Stomach (tissue), 19 donors: ENCODE measurements at places on chromosomes 5 and 9. TPM values are rescaled to one million over a fixed set of nuclear protein-coding genes. Genes with fewer than 3 reads are reported as not detected.

DNA sequence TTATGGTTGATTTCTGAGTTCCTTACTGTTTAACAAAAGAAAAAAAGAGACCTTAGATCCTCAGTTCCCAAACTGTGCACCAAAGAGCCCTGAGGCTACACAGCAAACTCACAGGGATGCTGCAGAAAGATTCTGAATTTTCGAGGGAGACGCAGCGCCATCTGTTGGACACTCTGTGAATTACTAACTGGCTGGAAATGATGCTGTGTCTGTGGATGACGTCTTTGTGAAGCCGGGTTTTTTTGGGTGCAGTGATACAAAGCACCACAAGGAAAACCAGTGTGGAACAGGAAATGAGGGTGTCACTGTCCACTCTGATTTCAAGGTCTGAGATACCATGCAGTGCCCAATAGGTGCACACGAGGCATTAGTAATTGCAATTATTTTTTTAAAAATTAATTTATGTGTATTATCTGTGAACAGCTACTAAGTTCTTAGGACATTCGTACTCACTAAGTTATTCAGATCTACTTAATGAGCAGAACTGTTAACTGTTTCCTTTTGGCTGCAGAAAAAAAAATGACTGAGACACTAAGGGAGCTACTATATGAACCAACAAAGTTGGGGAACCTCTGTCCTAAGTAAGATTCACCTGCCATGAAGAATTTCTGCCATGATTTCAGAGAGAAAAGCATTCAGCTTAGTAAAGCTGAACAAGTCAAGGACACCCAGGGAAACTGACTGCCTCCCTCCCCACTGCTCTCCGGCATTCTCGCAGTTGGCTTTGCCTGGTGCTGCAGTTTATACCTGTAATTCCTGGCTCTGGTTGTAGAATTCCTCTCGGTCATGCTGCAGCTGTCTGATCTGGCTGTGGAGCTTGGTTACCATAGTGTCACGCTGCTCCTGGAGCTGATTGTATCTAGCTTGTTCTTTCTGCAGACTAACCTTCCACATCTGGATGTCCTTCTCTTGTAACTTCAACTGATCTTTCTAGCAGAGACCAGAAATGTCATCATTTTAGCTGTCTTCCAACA is 23.4 kb downstream of the SPACA9 start:
- H3K27me3 ChIP-seq: no peaks in the 10 kb centered on the region
- no peaks in the 10 kb centered on the region for H3K4me1 ChIP-seq
- no peak overlapping the region for H3K27ac ChIP-seq
- DNase-seq: peak; percentile 70

GRCh38 chr9:1157836-1158235 is 107.7 kb downstream of the DMRT2 start:
- H3K27me3 ChIP-seq: no peaks in the 10 kb centered on the region
- no peak overlapping the region for H3K4me3 ChIP-seq
- H3K36me3 ChIP-seq: no peaks in the 10 kb centered on the region
- H3K4me1 ChIP-seq: no peaks in the 10 kb centered on the region
- DNase-seq: no peak

- H3K36me3 ChIP-seq: no peaks in the 10 kb centered on the region
- H3K4me1 ChIP-seq: peaks cover 40% of the 10 kb centered on the region
- no peak overlapping the region for H3K4me3 ChIP-seq
Observed at GRCh38 chr5:14178671-14179211, 35.6 kb downstream of the TRIO start.

DNA sequence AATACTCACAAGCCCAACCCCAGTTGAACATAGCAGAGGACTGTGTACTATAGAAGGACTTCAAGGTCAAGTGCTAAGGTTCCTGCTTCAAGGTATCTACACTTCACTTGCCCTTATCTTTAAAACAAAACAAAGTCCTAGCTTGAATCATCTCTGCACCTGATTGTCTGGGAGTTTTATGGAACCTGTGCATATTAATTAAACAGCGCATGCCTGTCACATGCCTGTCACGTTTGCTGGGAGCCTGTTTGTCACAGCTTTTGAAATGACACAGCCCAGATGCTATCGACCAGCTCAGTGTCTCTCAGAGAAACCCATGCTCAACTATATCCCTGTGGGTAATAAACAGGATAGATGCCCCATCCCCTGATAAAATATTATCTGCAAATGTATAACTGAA is 476.0 kb downstream of the ZSWIM6 start:
- no peak overlapping the region for H3K4me3 ChIP-seq
- no peak for DNase-seq
- H3K4me1 ChIP-seq: no peaks in the 10 kb centered on the region
- H3K27me3 ChIP-seq: no peaks in the 10 kb centered on the region
- H3K36me3 ChIP-seq: no peaks in the 10 kb centered on the region

- H3K36me3 ChIP-seq: no peaks in the 10 kb centered on the region
- H3K27me3 ChIP-seq: no peaks in the 10 kb centered on the region
- H3K4me3 ChIP-seq: no peak overlapping the region
- DNase-seq: peak; percentile 13
Observed at GRCh38 chr5:159695741-159696294, 220.5 kb upstream of the ADRA1B start.

- no peak overlapping the region for H3K27ac ChIP-seq
- H3K36me3 ChIP-seq: peaks cover 60% of the 10 kb centered on the region
- no peak for DNase-seq
- no peaks in the 10 kb centered on the region for H3K27me3 ChIP-seq
- H3K4me1 ChIP-seq: peaks cover 38% of the 10 kb centered on the region
- no peak overlapping the region for H3K4me3 ChIP-seq
Observed at GRCh38 chr9:131645078-131645776, 94.6 kb downstream of the RAPGEF1 start.

ADAM19 gene
- total RNA-seq: 42.8 TPM

DNA sequence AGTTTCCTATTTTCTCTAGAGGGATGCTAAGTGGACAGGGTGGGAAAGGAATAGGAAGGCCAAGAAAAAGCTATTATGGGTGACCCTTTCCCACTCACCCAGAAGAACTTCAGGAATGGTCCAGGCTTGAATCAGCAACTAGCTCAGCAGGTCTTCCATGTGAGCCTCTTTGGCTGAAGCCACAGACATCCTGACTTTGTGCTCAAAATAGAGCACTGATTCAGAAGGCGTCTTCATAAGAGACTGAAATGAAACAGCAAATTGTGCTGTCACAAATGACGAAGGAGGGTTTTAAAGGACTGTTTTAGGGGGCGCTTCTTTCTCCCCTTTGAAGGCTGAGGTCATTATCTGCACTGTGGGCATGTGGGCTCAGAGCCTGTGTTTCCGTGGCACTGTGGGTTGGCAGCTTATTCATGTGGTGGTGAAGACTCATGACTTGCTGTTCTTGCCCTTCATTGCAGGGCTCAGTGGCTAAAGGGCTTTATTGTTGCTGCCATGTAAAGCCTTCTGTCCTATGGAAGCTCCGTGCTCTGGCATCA is 65.8 kb upstream of the NFIL3 start:
- H3K27me3 ChIP-seq: no peaks in the 10 kb centered on the region
- H3K27ac ChIP-seq: no peak overlapping the region
- H3K36me3 ChIP-seq: no peaks in the 10 kb centered on the region
- no peaks in the 10 kb centered on the region for H3K4me1 ChIP-seq
- no peak overlapping the region for H3K4me3 ChIP-seq
